ENCODE measurements at places on chromosomes 1 and 21. TPM values are rescaled to one million over a fixed set of nuclear protein-coding genes. Genes with fewer than 3 reads are reported as not detected.

The MORC3 gene
- 5.3 TPM for polyA plus RNA-seq

GRCh38 chr21:18070392-18070791 is 174.2 kb upstream of the CHODL start:
- no peak overlapping the region for H3K4me3 ChIP-seq
- H3K27me3 ChIP-seq = no peaks in the 10 kb centered on the region
- H3K4me1 ChIP-seq = no peaks in the 10 kb centered on the region
- no peaks in the 10 kb centered on the region for H3K36me3 ChIP-seq

- H3K27me3 ChIP-seq = no peaks in the 10 kb centered on the region
- no peak overlapping the region for H3K27ac ChIP-seq
- H3K4me1 ChIP-seq = peaks cover 10% of the 10 kb centered on the region
- no peaks in the 10 kb centered on the region for H3K36me3 ChIP-seq
Measured at GRCh38 chr21:45019076-45019886, 55.1 kb upstream of the ADARB1 start.

- H3K36me3 ChIP-seq = peaks cover 48% of the 10 kb centered on the region
- no peak overlapping the region for H3K27ac ChIP-seq
- no peak overlapping the region for H3K4me3 ChIP-seq
- no peaks in the 10 kb centered on the region for H3K27me3 ChIP-seq
- no peaks in the 10 kb centered on the region for H3K4me1 ChIP-seq
- DNase-seq = no peak
Measured at GRCh38 chr1:33327587-33328325, 6.9 kb upstream of the A3GALT2 start.
